ENCODE measurements at places on chromosomes 2 and 18. TPM values are rescaled to one million over a fixed set of nuclear protein-coding genes. Genes with fewer than 3 reads are reported as not detected.

The LRP2 gene
- 0.10 TPM for total RNA-seq

The COX7A2L gene
- total RNA-seq, result 86.9 TPM

The YWHAQ gene
- 172 TPM for total RNA-seq

The VSNL1 gene
- total RNA-seq, result 21.9 TPM

The TMEM18 gene
- 17.4 TPM for total RNA-seq

Data from skin of body (tissue), 3 donors.